ENCODE measurements at places on chromosomes 12 and 14.

DNA sequence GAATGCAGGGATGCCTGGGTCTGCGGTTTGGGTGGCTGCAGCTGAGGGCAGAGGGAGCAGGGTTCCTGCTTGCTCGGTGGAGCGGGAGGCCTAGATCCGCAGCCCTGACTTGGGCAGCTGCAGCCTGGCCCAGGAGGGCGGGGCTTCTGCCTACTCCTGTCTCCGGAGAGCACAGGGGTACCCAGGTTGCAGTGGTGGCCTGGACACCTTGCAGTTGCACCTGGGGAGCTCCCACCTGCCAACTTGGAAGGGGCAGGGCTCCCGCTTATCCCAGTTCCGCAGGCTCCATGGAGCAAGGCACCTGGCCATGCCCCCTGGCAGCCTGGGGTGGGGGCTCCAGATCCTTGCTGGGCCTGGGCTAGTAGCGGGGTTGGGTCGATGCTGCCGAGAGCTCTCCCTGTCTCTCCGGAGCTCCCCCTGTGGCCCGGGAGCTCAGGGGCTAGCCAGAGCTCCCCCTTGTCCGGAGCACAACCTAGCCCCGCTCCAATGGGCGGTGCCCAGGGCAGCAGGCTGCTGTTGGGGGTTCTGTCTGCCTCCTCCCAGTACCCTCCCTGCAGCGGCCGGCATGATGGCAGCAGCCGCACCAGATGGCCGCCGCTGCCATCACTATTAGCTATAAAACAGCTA is 136.4 kb downstream of the PTPRR start:
- H3K4me1 ChIP-seq = no peaks in the 10 kb centered on the region
- no peak for DNase-seq
- no peak overlapping the region for H3K27ac ChIP-seq

- H3K36me3 ChIP-seq = no peaks in the 10 kb centered on the region
- peaks cover 4% of the 10 kb centered on the region for H3K4me1 ChIP-seq
- DNase-seq = peak; percentile 57
- no peak overlapping the region for H3K4me3 ChIP-seq
- H3K27me3 ChIP-seq = no peaks in the 10 kb centered on the region
These were observed 7.5 kb upstream of the G2E3 start for GRCh38 chr14:30551460-30551859.

- H3K27me3 ChIP-seq = no peaks in the 10 kb centered on the region
- H3K36me3 ChIP-seq = peaks cover 4% of the 10 kb centered on the region
- peak overlapping the region; percentile 98 for H3K27ac ChIP-seq
- DNase-seq = peak; percentile 81
- peak overlapping the region; percentile 95 for H3K4me3 ChIP-seq
These were observed 991 bp upstream of the RCOR1 start for GRCh38 chr14:102591372-102591943.

GRCh38 chr12:57046947-57047890 is 2.7 kb downstream of the MYO1A start:
- no peak overlapping the region for H3K4me3 ChIP-seq
- peaks cover 11% of the 10 kb centered on the region for H3K4me1 ChIP-seq
- H3K27ac ChIP-seq = no peak overlapping the region
- H3K36me3 ChIP-seq = no peaks in the 10 kb centered on the region
- peaks cover 53% of the 10 kb centered on the region for H3K27me3 ChIP-seq

DNA sequence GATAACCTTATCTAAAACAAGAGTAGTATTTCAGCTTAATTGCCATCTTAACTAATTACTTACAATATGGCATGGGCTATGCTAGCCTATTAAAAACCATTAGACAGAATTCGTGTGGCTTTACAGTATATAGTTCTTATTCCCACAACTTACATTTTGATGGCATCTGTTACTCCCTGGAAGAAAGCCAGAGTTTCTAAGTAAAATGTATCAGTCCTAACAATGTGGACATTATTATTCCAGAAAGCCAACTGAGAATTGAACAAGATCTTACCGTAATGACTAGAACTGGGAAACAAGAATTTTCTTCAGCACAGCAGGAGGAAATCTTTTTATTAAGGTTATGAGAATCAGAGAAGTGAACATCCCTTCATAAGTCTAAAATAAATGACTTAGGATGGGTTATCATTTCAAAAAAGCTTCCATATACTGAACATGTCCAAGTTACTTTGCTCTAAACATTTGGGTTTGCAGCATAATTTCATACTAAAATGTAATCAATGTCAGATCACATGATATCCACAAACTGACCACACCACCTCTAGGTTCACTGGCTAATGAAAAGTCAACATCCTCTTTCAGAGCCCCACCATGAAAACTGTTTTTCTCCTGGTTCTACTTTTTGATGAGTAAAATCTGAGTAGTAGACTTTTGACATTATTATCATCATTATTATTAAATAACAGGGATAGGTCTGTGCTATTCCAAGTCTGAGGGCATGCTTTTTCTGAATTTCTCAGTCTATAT is 179.7 kb downstream of the SSPN start:
- peak; percentile 81 for DNase-seq
- no peaks in the 10 kb centered on the region for H3K36me3 ChIP-seq
- H3K4me1 ChIP-seq = peaks cover 35% of the 10 kb centered on the region
- H3K27ac ChIP-seq = no peak overlapping the region
- H3K27me3 ChIP-seq = no peaks in the 10 kb centered on the region

- no peak overlapping the region for H3K27ac ChIP-seq
- no peaks in the 10 kb centered on the region for H3K27me3 ChIP-seq
- H3K36me3 ChIP-seq = no peaks in the 10 kb centered on the region
- no peak overlapping the region for H3K4me3 ChIP-seq
- H3K4me1 ChIP-seq = no peaks in the 10 kb centered on the region
These were observed 507.1 kb downstream of the DIO2 start for GRCh38 chr14:79704041-79704807.

DNA sequence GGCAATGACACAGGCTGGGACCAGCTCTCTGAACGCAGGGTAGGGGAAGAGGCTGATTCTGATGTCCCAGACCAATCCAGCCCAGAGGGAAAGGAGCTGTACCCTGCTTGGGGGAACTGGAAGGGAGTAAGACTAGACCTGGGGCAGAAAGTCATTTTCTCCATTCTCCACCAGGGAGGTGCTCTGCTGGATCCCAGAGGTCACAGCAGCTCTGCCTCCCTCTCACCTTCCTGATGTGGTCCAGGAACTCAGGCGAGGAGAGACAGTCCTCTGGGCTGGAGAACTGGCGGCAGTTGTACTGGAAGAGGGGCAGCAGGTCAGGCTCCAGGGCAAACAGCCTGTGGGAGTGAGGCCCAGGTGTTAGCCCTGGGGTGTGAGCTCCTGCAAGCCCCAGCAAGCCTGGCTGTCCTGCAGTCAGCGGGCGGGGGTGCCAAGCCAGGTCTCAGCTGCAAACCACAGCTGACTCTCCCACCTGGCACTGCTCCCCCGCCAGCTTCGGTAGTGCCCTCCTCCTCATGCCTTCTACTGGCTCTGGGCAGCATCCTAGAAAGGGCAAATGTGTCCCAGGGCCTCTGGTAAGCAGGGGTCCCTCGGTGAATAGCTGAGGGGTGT is 1.9 kb downstream of the NGB start:
- 0 out of 2 replicates have a peak, but pooled peaks cover 2% of the 10 kb centered on the region for H3K4me1 ChIP-seq
- no peak overlapping the region for H3K27ac ChIP-seq
- no peaks in the 10 kb centered on the region for H3K27me3 ChIP-seq
- DNase-seq = peak; percentile 50
- no peak overlapping the region for H3K4me3 ChIP-seq

DNA sequence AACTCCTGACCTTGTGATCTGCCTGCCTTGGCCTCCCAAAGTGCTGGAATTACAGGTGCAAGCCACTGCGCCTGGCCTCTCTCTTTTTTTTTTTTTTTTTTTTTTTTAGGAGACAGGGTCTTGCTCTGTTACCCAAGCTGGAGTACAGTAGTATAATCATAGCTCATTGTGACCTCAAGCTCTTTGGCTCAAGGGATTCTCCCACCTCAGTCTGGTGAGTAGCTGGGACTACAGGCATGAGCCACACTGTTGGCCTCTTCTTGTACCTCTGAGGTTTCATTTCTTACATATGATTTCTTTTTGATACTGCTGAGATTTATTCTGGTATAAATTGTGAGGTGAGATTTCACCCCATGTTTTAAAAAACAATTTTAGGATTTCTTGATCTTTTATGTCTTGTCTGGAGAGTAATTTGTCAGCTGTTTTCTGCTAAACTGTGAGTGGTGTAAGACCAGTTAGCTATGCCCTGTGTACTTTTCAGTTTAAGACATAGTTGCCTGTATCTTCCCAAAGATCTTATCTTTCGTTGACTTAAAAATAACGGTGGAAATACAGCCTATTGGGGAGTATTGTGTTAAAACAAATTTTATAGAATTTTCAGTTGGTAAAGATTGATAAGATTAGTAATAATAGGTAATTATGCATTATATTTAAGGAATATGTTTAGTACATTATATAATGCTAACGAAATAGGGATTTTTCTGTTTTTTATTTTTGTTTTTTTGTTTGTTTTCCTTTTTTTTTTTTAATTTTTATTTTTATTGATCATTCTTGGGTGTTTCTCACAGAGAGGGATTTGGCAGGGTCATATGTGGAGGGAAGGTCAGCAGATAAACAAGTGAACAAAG is 31.7 kb downstream of the WDR20 start:
- H3K4me3 ChIP-seq = no peak overlapping the region
- H3K27me3 ChIP-seq = no peaks in the 10 kb centered on the region
- peaks cover 2% of the 10 kb centered on the region for H3K4me1 ChIP-seq
- H3K27ac ChIP-seq = no peak overlapping the region

GRCh38 chr12:79451978-79452377 is 238.8 kb downstream of the PAWR start:
- no peaks in the 10 kb centered on the region for H3K36me3 ChIP-seq
- H3K27me3 ChIP-seq = no peaks in the 10 kb centered on the region
- H3K4me1 ChIP-seq = no peaks in the 10 kb centered on the region
- no peak overlapping the region for H3K27ac ChIP-seq
- peak; percentile 2 for DNase-seq

DNA sequence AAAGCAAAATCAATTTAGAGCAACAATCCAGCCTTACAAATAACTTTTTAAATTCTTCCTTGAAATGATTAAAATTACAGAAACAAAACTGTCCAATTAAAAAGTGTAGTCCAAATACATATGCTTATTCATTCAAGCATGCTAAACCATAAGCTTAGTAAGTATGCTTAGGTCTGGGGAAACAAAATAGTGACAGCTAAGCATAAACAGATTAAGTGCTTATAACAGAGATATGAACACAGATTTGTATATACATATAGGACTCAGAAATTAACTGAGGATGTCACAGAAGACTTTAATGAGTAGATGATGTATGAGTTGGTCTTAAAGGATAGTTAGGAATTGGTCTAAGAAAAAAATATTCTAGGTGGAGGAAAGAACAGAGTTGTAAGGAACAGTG is 41.8 kb downstream of the SCAF11 start:
- H3K4me1 ChIP-seq = no peaks in the 10 kb centered on the region
- H3K27ac ChIP-seq = no peak overlapping the region
- no peaks in the 10 kb centered on the region for H3K27me3 ChIP-seq
- H3K4me3 ChIP-seq = no peak overlapping the region

DNA sequence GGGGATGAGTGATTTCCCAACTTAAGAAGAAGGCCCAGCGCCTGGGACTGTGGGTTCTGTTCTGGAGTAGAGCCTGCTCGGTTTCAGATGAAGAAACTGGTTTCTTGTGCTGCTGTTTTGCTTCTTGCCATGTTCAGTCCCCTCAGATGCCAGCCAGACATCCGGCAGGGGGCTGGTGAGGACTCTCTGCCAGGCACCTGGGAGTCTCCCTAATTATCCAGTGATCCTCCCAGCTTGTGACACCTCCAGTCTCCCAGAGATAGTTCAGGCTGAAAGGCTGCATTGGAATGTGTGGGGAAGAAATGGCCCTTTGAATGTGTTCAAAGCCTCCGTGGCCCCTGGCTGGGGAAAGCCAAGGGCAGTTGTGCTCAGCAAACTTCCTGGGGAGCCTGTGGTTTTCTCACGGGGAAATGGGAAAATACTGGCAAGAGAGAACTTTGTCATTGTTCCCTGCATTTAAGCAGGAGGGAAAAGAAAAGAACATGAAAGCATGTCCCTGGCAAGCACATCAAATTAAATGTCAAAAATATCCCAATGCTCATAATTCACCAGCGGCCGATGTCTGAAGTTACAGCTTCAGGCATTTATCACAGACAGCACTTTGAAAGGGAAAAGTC is 8.5 kb upstream of the SERPINA12 start:
- H3K27ac ChIP-seq = no peak overlapping the region
- H3K36me3 ChIP-seq = no peaks in the 10 kb centered on the region
- H3K4me3 ChIP-seq = no peak overlapping the region
- H3K27me3 ChIP-seq = 0 out of 2 replicates have a peak, but pooled peaks cover 2% of the 10 kb centered on the region
- DNase-seq = no peak
- no peaks in the 10 kb centered on the region for H3K4me1 ChIP-seq

- DNase-seq = no peak
- H3K4me1 ChIP-seq = no peaks in the 10 kb centered on the region
- H3K4me3 ChIP-seq = no peak overlapping the region
- peaks cover 14% of the 10 kb centered on the region for H3K36me3 ChIP-seq
- no peaks in the 10 kb centered on the region for H3K27me3 ChIP-seq
- H3K27ac ChIP-seq = no peak overlapping the region
These were observed 74.6 kb downstream of the SCARB1 start for GRCh38 chr12:124788936-124789555.

DNA sequence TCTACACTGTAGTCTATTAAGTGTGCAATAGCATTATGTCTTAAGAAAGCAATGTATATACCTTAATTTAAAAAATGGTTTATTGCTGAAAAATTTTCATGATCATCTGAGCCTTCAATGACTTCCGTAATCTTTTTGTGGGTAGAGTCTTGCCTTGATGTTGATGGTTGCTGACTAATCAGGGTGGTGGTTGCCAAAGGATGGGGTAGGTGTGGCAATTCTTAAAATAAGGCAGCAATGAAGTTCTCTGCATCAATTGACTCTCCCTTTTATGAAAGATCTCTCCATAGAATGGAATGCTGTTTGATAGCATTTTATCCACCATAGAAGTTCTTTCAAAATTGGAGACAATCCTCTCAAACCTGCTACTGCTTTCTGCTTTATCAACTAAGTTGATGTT is 41.1 kb downstream of the BBS10 start:
- no peak overlapping the region for H3K4me3 ChIP-seq

DNA sequence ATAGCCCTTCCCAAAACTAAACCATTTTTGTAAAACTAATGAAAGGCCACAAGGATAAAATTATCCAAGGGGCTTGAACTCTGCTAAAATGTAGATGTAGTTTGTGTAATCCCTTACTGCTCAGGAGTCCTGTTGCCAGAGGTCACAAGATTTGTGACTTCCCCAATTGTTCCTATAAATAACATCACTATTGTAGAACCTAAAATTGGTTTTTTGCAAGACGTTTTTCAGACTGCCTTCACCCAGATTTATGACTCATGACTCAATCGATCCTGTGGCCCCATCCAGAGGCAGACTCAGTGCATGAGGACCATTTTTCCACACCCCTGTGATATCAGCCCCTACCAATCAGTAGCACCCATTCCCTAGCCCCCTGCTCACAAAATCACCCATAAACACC is 61.5 kb upstream of the RASSF8 start:
- no peak for DNase-seq
- no peak overlapping the region for H3K27ac ChIP-seq
- no peaks in the 10 kb centered on the region for H3K27me3 ChIP-seq
- no peak overlapping the region for H3K4me3 ChIP-seq
- H3K4me1 ChIP-seq = no peaks in the 10 kb centered on the region
- no peaks in the 10 kb centered on the region for H3K36me3 ChIP-seq

DNA sequence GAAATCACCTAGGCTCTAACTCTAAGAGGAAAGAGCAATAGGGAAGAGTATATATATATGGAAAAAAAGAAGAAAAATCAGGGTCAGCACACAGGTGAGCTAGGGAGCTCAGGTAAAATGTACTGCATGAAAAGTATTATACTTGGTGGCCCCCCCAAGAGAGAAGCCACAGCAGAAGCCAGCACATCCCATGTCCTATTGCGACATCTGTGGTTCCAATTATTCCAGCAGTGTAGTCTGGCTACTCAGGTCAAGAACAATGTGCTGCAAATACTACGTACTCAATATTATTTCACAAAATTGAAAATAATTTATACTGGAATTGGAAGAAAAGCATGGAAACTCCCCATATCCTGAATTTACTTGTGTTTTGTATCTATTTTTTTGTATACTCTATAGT is 85.5 kb downstream of the CEP83 start:
- no peak overlapping the region for H3K27ac ChIP-seq
- no peak for DNase-seq
- no peak overlapping the region for H3K4me3 ChIP-seq
- no peaks in the 10 kb centered on the region for H3K27me3 ChIP-seq

Measured in SJCRH30 (cell line).